Activated CD4-positive, alpha-beta T cell treated with anti-CD3 and anti-CD28 coated beads for 4 hours (primary cell): ENCODE measurements at places on chromosomes 16 and 17.

GRCh38 chr16:4313563-4314531 is 2.0 kb upstream of the GLIS2 start:
- DNase-seq, result no peak

- no peak for DNase-seq
These were observed 70.5 kb downstream of the AATF start for GRCh38 chr17:37019117-37019740.

DNA sequence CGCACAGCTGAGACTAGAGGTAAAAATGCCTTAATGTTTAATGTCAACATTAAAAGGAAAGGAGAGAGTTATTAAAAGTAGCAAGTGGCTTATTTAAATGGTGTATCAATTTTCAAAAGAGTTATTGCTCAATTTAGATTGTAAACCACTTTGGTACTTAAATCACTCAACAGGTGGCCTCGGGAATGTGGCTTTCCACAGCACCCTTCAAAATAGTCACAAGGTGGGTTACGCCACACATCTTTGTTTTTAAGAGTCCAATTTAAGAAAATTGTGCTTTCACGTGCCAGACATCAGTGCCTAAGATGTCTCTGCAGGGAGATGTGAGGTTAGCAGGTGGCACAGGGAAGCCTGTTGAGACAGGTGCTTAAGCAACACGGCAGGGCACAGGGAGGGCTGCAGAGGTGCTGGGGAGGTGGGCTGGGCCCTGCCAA is 27.5 kb upstream of the ADCY7 start:
- DNase-seq, result no peak

DNA sequence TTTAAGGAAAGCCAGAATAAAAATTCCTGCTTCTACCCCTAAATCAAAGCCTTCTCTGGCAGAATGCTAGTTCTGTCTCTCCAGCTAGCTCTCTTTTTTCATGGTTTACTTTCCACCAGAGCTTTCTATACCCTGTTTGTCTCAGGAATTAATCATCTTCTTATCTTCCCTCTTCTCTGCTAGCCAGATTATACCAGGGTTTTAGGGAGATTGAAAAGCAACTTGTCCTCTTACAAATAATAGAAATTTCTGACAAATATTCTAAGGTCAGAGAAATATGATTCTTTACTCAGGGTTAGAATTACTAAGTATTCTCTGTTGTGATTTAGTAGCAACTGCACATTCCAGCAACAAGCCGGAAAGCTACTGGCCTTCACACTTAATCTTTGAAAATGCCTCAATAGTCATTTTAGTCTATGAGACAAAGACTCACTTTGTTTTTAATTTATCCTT is 166.4 kb downstream of the TANC2 start:
- DNase-seq, result no peak

DNA sequence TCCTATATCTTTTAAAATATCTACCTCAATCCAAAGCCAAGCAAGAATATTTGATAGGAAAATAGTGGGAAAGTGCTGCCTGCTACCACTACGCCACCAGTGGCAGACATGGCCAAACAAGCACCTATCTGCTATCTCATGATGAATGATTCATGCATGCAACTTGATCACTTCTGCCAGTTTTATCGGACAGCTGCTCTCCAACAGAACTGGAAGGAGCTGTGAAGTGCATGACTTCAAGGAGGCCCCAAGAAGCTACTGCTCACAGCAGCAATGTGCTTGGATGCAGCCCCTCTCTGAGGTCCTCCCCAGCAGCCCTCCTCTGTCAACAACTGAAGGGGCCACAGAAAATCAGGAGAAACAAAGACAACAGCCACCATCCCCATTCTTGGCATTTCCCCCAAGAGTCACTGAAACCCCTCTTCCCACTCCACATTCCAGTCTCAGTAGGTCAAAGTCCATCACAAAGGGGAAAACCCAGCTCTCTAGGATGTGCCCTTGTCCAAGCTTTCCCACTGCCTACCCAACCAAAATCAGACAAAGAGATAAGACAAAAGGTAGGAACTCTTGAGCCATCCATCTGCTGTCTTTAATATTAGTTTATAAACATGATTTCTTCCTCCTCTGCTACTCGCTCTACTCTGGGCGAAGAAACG is 215.3 kb downstream of the C16orf78 start:
- DNase-seq, result no peak

DNA sequence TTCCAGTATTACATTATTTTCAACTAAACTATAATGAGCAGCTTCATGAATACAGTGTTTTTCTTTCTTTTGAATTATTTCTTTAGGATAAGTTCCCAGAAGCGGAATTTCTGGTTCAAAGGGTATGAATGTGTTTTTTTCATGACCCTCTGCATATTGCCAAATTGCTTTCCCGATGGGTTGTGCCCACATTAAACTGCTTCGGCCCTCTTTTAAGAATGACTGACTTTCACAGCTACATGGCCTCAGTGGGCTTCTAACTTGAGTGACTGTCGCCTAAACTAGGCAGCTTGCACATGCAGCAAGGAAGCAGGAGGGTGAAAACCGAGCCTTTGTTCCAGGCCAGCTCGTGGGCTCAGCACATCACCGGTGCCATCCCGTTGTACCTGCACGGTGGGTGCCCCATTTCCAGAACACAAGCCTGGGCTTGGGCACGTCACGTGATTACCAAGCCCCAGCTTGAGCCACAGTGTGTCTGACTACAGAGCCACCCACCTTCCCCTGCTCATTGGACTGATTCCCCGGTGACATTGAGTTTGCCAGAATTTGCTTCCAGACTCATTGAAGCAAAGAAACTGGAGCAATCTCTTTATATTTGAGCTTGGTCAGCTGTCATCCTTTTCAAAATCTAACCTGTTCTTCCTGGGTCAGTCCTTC is 112.8 kb downstream of the CLEC16A start:
- no peak for DNase-seq

DNA sequence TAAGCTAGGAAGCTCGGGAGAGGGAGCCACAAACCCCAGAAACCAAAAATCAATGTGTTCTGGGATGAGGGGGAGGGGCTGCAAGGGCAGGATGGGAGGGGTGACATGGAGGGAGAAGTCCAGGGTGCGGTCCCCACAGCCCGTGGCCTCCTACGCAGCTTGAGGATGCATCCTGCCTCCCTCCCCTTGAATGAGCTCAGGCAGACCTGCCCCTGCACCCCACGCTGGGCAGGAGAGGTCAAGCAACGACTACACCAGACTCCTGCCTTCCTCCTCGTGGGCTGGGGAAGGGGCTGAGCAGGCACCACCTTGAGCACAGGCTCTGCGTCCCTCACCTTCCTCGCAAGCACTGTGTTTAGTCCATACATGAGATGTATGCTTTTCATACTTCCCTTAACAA is 3.9 kb downstream of the ANKRD13B start:
- no peak for DNase-seq

GRCh38 chr16:28549301-28549899 is 4.3 kb upstream of the SGF29 start:
- no peak for DNase-seq

- no peak for DNase-seq
These were observed 27.5 kb downstream of the NSMCE1 start for GRCh38 chr16:27240948-27241531.

GRCh38 chr17:50356418-50356817 is 10.5 kb downstream of the XYLT2 start:
- DNase-seq, result no peak

DNA sequence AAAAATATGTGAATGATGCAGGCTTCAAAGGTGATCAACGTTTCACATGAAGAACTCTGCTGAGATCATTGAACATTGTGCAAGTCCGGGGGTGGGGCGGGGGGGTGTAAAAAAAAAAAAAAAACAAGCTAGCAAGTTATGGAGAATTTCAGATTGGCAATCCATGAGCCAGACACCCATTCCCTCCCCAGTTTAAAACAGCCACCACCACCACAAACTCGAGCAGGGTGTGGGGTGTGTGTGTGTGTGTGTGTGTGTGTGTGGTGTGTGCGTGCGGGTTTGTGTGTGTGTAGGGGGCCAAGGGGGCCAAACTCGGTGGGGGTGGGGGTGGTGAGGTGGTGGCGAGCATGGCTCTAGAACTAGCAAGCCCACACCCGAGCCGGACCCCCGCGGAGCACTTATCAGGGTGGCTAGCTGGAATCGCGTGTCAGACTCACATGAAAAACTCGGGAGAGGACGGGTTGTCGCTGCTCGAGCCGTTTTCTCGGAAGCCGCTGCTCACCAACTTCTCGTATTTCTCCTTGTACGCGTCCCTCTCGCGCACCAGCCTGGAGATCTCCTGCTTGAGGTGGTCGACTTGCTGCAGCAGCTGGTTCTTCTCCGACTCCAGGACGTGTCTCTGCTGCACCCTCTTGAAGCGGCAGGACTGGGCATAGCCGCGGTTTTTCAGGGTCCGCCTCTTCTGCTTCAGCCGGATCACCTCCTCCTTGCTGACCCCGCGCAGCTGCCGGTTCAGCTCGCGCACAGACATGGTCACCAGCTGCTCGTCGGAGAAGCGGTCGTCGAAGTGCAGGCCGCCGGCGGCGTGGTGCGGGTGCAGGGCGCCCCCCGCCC is 2.0 kb downstream of the MAF start:
- peak; percentile 44 for DNase-seq

GRCh38 chr16:86085795-86086194 is 186.8 kb downstream of the IRF8 start:
- no peak for DNase-seq
